ENCODE measurements at places on chromosomes 4 and X.

- DNase-seq, result no peak
Observed at GRCh38 chrX:71302461-71303213, 1.1 kb downstream of the ITGB1BP2 start.

DNA sequence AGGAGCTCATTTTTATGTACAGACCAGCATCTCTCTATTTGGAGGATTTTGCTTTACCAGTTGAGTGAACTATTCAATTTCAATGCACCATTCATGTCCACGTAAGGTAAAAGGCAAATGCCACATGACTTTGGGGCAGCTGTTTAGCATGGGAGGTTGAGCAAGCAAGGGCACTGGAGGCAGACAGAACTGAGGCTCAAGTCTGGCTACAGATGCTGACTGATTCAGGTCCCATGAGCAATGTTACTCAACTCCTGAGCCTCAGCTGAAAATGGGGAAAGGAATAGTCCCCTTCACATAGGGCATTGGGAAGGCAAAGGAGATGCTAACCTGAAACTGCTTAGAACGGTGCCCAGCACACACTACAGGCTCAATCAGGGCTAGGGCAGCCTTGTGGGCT, 93.0 kb upstream of the MTM1 start:
- DNase-seq, result no peak

DNA sequence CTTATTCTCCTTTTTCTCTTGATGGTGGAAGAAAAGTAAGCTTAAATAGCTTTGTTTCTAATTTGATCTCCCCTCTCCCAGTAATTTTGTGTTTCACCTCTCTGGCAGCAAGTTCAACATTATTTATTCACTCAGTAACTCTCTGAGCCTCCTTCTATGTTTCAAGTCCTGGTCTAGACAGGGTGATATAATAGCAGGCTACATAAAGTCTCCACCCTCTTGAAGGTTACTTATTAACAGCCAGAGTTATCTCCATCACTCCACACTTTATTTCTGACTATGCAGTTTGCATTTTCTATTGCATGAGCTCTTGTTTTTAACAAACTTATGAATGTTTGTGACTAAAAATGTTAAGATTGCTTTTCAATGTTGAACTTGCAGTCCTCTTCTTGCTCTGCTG, 17.8 kb upstream of the ANOS1 start:
- no peak for DNase-seq

GRCh38 chr4:88320224-88320779, 35.9 kb upstream of the PPM1K start:
- no peak for DNase-seq

- DNase-seq, result no peak
Observed at GRCh38 chrX:134186362-134187121, 50.4 kb upstream of the CCDC160 start.

DNA sequence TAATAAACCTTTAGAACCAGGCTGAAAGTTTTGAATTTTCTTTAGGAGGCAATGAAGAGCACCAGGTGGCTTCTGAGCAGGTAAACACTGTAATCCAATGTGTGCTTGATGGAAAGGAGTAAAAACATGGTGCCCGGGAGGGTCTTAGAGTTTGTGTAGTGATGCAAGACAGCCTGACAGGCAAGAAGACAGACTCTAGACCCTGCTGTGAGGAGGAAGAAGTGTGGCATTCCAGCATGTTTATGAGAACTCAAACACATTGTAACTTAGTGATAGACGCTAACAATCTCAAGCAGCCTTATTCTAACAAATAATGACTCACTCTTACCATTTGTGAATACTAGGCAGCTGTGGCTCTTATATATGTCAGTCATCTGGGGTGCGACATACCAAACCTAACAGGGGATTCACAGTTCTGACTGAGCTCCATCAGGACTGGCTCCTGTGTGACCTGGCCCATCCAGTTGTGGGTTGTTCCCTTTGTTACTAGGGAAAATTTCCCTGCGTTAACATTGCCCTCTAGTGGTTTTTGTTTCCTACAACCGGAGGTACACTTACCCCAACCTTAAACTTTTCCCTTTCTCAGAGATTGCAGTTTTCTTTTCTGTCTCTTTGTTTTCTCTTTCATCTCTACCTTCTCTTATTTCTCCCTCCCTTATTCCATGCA, 53.8 kb downstream of the VSIG4 start:
- DNase-seq, result peak; percentile 49

DNA sequence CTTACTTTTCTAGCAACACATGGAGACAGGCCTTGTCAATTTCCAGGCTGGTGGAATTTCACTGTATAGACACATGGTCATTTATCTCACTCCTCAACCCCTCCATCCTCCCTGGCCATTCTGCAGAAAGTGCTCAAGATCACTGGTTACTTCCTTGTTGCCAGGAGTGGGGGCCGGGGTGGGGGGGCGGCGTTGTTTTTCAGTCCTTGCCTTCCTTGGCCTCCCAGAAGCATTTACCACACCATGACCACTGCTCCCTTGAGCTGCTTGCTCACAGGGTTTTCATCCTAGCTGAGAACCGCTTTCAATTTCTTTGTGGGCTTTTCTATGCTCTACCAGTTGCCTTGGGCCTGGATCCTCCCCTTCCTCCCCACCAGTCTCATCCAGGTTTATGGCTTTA, 14.1 kb upstream of the BCOR start:
- no peak for DNase-seq

DNA sequence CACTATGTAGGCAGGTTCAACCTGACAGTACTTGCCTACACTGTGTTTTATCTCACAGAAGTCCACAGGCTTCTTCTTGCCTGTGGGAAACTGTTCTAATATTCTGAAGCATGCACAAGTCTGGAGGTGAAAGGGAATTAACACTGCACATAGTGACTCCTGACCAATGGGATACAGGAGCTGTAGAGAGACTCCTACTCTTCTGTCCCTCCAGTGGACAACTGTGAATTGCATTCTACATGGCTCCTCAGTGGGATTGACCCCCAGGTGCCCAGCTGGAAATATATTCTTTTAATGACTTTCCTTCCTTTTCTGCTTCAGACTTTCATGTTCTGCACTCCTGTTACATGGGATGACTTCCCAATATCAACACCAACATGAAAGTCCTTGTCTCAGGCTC, 8.2 kb upstream of the YIPF6 start:
- peak; percentile 17 for DNase-seq

DNA sequence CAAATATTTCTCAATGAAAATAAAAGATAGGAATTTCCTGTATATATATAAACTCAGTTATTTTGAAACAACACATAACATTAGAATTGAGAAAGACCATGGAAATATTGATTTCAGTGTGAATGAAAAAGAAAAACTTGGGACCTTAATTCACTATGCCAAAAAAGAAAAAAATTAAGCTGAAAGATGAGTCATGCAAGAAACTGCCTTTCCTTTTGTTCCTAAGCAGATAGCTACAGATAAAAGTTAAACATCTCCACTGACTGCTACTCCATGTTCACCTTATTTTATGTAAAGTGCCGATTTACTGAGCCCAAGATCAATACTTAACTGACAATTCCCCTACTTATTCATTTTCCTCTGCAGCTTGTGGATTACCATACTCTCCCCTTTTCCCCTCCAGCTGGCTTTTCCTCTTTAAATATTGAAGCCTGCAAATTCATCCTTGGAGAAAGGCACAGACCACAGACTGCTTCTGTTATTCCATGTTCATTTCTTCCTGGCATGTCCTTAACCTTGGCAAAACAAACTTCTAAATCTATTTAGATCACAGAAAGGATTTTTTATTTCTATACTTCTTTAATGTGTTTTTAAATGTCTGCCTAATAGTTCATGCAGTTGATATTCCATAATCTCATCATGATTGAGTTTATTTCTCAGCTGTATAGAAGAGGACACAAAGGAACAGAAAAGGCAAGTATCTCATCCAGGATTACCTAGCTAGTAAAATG, 40.5 kb upstream of the YTHDC1 start:
- DNase-seq, result no peak

- DNase-seq, result no peak
Observed at GRCh38 chrX:105488716-105489115, 268.2 kb upstream of the TEX13A start.

- no peak for DNase-seq
Observed at GRCh38 chrX:151287954-151288353, 109.1 kb upstream of the VMA21 start.

- DNase-seq, result no peak
Observed at GRCh38 chr4:25123236-25123635, 37.0 kb downstream of the SEPSECS start.

- no peak for DNase-seq
Observed at GRCh38 chr4:186023975-186024374, 45.0 kb upstream of the TLR3 start.

GRCh38 chr4:47031751-47032404, 511 bp downstream of the GABRB1 start:
- no peak for DNase-seq

GRCh38 chrX:56803850-56804681, 75.0 kb downstream of the NBDY start:
- no peak for DNase-seq

GRCh38 chr4:111198446-111198845, 575.6 kb upstream of the PITX2 start:
- no peak for DNase-seq

GRCh38 chrX:3567686-3568085, 145.8 kb downstream of the PRKX start:
- DNase-seq, result no peak

DNA sequence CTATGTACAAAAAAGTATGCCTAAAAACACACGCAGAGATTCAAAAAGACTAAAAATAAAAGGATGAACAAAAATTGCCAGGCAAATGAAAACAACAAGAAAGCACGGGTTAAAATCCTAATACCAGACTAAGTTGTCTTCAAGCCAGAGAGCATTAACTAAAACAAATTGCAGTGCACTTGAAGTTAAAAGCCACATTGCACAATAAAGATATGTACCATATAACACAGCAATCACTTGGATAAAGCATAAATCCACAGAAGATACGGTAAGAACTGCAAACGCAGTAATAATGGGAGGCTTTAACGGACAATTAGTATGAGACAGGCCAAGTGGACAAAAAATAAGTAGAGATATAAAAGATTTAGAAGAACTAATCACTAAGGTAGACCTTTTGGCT, 14.9 kb downstream of the CCDC158 start:
- no peak for DNase-seq

DNA sequence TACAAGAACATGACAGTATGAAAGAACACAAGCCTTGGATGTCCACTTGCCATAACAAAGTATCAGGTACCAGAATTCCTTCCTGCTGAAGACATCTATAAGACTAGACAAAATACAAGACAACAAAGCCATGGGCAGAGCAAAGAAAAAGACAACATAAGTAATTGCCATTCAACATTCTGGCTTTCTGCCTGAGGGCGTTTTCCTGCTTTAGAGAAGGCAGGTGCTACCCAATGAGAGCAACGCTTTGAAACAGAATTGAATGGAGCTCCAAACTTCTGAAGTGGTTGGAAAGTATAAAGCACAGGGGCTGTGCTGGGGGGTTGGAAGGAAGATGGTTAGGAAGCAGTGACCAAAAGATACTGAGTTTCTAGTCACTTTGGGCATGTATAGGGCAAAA, 30.1 kb downstream of the PDE5A start:
- no peak for DNase-seq

GRCh38 chrX:48487362-48487798, 11.4 kb downstream of the FTSJ1 start:
- DNase-seq, result no peak

DNA sequence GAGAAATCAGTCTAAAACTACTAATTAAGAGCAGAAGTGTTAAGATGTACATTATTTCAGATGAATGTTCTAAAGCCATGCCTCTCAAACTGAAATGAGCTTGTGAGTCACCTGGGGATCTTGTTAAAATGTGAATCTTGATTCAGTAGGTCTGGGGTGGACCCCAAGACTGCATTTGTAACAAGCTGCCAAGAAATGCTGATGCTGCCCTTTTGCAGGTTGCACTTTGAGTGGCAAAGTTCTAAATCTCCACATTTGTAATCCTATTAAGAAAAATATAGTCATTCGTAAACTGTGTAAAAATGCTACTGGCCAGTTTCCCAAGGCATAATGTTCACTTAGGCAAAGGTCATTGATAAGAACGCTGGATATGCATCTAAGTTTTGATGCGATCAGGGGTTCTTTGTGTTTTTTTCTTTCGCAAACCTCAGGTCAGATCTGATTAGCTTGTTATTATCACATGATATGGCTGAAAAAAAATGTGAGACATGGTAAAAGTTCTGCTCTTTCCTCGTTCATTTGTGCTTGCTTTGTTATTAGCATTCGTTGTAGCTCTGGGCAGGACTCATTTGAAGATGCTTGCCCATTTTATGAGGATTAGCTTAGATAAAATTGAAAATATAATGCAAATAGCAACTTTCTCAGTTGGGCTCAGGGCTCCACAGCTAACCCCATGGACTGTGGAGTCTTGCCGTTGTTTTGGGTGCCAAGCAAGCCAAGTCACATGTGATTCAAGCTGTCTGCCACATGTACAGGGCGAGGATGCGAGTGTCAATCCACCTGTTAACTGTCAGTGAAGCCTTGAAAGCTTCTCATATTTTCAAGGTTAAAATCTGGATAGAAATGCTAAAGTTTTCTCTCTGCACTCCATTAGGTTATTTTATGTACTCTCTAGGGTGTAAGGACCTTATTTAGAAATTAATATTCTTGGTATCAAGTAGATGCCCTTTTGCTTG, 12.1 kb downstream of the TBC1D1 start:
- DNase-seq, result no peak

GRCh38 chr4:164410401-164410800, 343.5 kb upstream of the SMIM31 start:
- no peak for DNase-seq

GRCh38 chrX:47217121-47217851, 1.2 kb upstream of the CDK16 start:
- no peak for DNase-seq

GRCh38 chrX:25034889-25035288, 19.1 kb upstream of the ARX start:
- no peak for DNase-seq

DNA sequence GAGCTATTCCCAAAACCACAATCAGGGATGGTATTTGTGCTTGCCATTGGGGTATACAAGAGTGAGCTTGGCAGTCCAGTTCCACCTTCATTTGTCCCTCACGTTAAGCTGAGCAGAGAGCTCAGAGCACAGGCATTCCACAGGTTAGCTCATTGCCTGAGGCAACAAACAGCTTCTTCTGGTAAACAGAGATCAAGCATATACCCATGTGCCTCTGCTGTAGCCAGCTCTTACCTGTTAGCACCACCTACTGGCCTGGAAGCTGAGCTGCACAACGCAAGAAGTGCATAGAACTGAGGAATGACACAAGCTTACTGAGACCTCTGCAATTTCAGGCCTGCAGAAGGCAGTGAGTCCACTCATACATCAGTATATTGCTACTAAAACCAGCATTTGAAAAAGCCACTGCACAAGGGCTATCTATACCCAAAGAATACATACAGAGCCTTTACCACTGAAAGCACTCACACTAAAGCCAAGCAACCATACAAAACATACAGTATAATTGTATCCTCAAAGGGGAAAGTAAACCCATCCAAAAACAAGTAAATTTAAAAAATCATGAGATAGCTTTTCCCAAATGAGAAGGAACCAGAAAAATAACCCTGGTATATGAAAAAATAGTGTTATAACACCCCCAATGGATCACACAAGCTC, 258.3 kb upstream of the GABRA2 start:
- DNase-seq, result peak; percentile 32

All from eye (tissue), 1 donor.